ENCODE measurements at places on chromosomes 2 and 18.

DNA sequence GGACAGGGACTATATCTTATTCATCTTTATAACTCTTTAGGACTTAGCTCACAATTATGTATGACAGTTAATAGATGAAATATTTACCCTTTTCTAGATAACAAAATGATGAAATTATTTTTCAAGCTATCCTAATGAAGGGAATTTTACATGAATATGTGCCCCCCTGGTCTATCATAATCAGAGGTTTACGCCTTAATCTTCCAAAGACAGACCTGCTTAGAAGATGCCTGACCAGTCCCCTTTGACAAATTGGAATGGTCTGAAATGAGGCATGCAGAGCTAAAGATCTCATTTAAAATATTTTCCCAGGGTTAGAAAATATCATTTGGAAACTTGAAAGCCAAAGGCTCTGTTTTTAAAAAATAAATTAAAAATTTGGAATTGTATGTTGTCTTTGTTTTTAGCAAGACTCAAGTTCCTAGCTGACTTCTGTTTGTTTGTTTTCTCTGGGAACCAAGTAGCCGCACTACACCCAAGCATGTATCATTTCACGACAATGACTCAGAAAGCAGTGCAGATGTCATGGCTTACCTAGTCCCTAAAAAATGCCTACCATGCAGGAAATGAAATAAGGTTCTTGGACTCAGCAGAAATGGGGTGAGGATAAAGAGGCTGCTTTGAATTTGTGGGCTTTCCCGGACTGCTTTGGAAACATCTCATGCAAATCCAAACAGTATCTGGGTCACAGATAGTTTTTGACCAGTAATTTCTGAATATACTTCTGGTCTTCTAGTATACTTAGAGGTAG lies 162.1 kb downstream of the ZEB2 start:
- no peak for DNase-seq

DNA sequence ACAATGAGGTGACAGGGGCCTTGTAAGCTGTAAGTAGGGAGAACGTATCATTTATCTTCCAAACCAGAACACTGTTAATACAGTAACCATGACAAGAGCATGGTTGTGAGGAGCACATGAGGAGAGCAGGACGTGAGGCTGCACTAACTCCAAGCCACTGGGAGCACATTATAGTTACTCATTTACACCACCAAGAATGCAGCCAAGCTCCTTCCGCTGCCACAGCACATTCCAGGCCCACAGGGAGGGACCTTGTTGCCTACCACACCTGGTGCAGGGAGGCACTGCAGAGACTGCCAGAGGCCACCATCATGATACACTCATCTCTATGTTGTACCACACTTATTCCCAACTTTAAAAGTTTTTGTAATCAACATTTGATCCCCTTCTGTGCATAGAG lies 13.5 kb upstream of the SFXN5 start:
- DNase-seq = no peak

DNA sequence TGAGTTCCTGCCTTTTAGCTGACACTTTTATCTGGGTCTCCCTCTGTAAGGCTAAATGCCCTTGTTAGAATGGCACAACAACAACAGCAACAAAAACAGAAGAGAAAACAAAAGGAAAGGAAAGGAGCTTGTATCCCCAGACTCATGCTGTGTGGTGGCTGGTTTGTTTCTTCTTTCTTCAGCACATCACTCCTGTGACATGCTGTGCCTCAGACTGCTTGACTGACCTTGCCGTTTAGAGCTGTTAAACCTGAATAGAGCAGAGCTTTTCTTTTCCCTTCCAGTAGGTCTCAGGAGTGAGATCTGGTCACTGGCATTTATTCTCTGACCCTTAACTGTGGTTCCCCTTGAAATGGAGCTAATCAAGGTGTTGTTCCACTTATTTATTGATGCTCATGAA lies 18.9 kb downstream of the GALNT13 start:
- DNase-seq = no peak

- no peak for DNase-seq
These were observed 809.4 kb downstream of the TSN start for GRCh38 chr2:122564843-122565242.

- no peak for DNase-seq
These were observed 16.9 kb upstream of the PAPOLG start for GRCh38 chr2:60739156-60739555.

DNA sequence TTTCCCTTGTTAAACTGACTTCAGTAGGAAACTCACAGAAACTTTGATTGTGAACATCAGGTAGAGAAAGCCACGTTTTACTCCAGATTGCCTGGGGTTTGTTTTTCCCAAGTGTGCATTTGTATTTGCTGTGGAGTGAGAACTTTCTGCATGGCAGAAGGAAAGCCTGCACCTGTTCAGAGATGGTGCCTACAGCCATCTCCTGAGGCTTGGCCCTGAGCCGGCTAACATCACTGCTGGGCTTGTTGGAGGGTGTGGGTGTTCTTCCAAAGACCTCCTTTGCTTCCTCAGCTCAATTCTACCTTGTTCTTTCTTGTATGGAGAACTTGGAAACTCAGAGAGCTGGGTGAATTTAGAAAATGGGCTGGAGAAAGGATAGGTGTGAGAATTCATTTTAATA lies 16.1 kb downstream of the KCNS3 start:
- DNase-seq = no peak

GRCh38 chr18:37409878-37410277 lies 155.7 kb downstream of the CELF4 start:
- no peak for DNase-seq

DNA sequence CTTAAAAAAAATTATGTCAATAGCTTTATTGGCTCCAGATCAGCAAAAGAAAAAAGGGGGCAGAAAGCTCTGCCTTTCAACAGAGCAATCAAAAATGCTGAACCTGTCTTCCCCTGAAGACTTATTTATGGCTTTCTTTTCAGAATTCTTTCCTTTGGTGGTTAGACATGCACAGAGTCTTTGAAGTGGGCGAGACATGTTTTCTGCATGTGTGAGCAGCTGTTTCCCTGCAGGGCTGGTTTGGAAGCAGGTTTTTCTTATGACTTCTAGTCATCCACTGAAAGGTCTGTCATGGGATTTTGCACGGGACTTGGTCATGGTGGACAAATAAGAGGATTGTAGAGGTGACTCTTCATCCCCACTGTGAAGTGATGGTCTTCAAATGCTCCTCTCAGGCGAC lies 160.3 kb downstream of the VAPA start:
- no peak for DNase-seq

GRCh38 chr2:143081616-143082015 lies 47.6 kb upstream of the ARHGAP15 start:
- DNase-seq = no peak

All from activated CD8-positive, alpha-beta memory T cell treated with anti-CD3 and anti-CD28 coated beads for 1 hour (primary cell).